ENCODE measurements at places on chromosomes 7 and 10.

DNA sequence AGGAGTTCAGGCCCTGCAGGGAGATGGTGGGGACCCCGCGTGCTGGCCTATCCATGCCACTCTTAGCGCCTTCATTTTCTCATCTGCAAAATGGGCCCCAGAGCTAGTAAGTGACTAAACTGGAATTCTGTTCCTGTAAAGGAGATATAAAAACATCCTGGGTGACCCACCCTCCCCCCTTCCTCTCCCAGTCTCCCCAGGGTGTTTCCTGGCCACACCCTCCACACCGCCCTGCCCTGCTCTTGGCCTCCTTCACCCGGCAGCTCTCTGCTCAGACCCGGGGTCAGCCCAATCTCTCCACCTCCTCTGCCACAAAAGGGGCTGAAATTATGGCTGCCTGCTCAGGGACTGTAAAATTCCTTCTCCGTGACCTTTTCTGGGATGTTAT is 70.7 kb downstream of the C10orf105 start:
- no peak for DNase-seq

- peak; percentile 85 for DNase-seq
Observed at GRCh38 chr7:76294344-76295024, 8.0 kb upstream of the HSPB1 start.

DNA sequence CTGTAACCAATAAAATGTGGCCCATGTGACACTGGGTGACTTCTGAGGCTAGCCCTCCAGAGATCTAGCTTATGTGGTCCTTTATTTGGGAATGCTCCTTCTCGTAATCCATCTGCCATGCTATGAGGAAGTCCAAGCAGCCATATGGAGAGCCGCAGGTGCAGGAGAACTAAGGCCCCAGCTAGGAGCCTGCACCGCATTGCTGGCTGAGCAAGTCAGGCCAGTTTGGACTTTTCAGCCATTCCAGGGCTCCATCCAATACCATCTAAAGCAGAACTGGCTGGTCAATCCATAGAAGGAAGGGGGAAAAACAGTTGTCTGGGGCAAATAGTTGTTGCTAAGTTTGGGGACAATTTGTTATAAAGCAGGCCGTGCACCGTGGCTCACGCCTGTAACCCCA is 32.6 kb downstream of the KLRG2 start:
- DNase-seq: no peak

DNA sequence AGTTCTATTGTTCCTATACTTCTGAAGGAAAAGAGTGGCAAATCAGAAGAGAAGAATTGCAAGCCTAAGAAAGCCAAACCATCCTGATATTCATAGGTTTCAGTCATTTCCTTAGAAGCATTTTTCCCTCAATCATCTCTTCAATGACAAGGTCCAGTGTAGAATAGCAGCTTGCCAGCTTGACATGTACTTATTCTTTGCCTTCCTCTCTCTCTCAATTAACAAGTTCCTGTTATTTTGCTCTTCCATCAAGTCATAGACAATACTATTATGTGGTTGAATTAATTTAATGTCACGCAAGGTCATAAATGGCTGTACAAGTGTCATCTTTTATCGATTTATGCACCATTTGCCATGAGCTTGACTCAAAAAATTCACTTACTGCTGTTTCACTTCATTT is 216.3 kb upstream of the MBL2 start:
- DNase-seq: no peak

- DNase-seq: no peak
Observed at GRCh38 chr10:66680886-66681285, 244.9 kb upstream of the LRRTM3 start.

GRCh38 chr7:69418869-69419670 is 179.2 kb upstream of the AUTS2 start:
- no peak for DNase-seq

DNA sequence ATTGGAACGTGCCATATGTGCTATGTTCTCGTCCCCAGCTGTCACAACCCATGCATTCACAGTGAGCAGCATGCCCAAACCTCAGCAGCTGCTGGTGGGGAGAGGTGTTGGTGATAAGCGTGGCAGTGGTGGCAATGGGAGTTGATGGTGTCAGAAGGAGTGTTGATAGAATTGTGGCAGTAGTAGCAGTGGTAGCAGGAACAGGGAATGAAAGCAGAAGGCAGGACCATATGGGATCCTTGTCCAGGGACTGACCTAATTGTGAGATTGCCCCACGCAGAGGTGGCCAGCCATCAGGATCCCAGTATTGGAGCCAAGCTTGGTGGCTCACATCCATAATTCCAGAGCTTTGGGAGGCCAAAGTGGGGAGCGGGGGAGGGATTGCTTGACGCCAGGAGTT is 276.3 kb downstream of the GALNT17 start:
- no peak for DNase-seq

GRCh38 chr10:77357611-77358310 is 279.8 kb downstream of the KCNMA1 start:
- DNase-seq: peak; percentile 41

DNA sequence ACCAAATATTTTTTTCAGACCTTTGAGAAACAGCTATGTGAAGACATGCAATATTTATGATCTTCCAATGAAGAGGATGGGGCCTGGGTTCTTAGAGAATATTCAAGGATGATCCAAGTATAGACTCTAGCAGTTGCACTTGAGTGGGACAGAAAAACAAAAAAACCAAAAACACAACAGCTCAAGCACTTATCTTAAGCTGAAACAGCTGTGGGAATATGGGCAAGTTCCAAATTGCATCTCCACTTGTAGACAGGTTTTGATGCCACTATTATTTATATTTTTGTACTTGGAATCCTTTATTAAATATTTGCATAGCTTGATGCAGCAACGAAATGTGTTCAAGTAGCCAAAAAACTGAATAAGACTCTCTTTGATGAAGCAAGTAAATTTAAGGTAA is 2.2 kb upstream of the PDK4 start:
- no peak for DNase-seq

- no peak for DNase-seq
Observed at GRCh38 chr10:7506571-7506970, 95.7 kb upstream of the SFMBT2 start.

GRCh38 chr10:130550952-130551674 is 414.9 kb downstream of the GLRX3 start:
- DNase-seq: no peak

DNA sequence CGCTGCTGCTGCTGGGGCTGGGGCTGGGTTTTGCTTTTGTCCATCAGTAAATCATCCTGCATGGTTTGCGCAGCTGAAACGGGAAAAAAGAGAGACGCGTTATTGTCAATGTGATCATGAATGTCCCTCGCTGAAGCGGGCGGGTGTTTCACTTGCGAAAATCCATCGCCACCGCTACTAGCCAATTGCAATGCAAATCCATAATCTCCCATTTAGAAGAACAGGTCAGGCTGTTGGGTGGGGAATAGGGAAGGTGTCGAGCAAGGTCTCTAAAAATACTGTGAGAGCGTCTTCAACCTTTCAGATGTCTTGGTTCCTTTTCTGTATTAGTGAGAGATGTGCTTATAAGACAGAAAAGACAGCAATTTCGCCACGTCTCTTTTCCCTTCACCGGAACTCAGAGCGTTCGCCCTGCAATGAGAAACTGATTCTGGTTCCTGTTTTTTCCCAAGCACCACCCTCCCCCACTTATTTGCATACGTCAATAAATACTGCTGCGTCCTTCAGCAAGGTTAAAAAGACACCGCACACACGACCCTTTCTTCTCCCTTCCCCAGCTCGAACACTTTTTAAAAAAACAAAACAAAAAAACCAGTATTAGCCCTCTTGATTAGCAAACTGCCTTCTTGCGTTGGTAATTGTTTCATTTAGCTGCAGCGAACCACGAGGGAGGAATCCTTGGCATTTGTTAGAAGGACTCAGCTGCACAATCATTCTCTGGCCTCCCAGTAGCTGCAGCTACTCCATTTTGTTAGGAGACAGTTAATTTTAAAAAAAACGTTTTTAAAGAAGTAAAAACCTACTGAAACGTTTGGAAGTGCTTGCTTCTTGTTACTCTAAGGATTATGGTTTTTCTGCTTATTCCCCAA is 50.4 kb downstream of the CPEB3 start:
- DNase-seq: peak; percentile 56

DNA sequence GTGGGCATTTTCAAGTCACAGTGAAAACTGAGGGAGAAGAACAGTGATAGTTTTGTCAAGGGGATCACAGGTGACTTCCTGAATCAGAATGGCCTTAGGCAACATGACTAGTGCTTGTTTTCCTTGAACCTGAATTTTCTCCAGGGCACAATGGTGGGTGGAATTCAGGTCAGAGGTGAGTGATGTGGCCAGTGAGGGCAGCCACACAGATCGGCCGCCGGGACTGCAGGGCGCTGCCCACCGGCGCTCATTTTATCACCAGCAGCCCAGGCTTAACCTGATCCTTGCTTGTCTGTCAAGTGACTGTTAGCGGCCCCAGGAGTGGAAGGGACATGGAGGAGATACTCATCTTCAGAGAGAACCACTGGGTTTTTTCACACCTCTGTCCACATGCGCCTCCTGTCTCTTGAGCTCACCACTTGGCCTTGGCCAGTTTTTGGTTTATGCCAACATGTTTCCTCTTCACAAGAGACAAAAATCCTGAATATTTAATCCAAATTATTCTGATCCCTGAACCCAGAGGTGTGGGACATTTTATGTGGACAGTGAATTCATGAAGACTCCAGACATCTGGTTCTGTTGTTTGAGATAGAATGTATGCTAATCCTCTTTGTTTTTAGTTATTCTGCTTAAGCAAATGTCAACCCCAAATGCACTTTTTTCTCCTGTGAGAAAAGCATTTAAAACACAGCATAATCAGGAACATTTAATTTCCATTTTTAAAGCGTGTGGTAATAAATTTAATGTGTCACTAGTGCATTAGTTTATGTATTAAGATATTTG is 108.7 kb downstream of the DOCK1 start:
- DNase-seq: no peak

DNA sequence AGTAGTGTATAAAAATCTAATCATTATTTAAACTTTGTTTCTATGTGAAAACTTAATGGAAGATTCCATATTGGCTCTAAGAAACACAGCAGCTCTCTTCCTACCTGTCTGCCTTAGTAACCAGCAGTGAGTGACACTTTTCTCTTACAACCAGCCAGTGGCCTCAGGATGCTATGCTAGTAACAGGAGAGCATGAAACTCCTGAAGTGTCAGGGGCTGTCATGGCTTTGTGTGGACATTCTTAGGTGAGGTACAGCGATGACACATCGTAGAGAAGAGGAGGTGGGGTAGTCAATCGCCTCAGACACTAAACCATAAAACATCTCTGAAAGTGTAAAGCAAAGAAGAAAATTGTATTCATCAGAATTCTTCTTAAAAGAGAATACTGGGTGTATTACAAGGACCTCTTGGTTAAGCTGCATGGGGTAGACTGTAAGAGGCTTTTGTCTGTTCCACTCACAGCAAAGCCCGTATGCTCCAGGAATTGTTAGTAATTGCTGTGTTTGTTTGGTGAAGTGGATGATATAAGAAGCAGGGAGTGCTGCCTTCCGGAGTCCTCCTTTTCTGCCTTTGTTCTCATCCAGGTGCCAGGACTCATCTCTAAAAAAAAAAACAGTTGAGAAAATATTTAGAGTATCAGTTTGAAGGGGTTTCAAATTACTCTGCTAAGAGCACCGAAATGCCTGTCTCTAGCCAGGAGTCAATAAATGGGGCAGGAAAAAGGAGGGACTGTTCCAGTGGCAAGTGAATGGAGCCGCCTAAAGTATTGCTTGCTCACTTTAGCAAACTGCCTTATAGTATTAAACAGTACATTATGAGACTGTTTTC is 518.8 kb downstream of the CNTNAP2 start:
- no peak for DNase-seq

GRCh38 chr10:77889277-77889903 is 37.2 kb downstream of the DLG5 start:
- DNase-seq: no peak

GRCh38 chr10:97827702-97828291 is 21.8 kb upstream of the GOLGA7B start:
- DNase-seq: peak; percentile 15

Measured in COLO829 (cell line).